Inflammatory macrophage (primary cell): ENCODE measurements at places on chromosomes 3 and 15.

- peak; percentile 89 for DNase-seq
Measured at GRCh38 chr15:41291065-41291631, 41.2 kb downstream of the OIP5 start.

- no peak for DNase-seq
Measured at GRCh38 chr15:68566377-68566954, 12.3 kb upstream of the CORO2B start.

DNA sequence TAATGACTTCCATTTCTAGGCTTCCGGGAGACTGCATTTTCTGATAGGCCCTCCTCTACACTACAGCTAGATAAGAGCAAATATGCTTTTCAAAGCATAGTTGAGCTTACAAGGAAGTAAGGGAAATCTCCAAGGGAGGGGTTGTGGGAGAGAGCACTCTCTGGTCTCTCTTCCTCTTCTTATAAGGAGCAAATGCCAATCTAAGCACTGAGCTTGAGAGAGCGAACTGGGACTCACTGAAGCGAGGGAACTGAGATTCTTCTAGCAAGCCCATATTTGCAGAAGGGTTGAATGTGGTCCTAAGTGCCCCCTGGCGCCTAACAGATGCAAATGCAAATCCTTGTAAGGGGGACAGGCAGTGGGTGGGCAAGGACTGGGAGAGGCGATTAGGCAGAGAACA is 164.8 kb downstream of the ERC2 start:
- peak; percentile 55 for DNase-seq

- peak; percentile 67 for DNase-seq
Measured at GRCh38 chr3:122745369-122746021, 48.1 kb downstream of the HSPBAP1 start.

DNA sequence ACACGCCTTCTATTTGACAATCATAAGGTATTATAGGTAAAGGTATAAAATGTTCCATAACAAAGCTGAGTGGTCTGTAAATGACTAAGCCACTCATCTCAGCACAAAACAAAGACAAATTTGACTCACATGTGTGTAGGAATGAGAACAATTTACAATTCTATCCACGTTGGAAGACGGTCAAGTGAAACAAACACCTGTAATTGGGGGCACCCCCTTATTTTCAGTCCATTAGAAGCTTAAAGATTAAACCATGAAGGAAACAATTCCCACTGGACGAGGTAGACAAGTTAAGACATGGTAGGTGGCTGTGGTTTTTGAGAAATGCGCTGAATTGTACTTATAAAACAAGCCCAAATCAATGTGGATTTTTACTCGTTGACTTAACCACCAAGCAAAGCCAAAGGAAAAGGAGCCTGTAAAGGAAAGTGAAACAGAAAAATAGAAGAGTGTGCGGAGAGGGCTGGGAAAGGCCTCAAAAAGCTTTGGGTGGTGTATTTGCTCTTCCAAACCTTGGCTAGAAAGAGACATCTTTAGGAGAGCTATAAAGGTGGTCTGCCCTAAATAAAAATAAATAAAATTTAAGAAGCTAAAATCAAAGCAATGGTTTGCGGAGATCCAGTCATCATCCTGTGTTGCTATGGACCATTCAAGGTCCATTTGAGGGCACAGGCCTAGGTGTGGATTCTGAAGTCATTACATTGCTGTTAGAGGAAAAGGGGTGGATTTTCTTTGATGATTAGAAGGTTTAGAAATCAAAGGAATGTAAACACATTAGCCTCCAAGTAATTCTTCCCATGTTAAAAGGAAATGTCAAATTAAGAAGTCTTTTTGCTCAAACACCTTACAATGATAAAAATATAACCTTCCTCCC is 135.0 kb downstream of the TFG start:
- no peak for DNase-seq

DNA sequence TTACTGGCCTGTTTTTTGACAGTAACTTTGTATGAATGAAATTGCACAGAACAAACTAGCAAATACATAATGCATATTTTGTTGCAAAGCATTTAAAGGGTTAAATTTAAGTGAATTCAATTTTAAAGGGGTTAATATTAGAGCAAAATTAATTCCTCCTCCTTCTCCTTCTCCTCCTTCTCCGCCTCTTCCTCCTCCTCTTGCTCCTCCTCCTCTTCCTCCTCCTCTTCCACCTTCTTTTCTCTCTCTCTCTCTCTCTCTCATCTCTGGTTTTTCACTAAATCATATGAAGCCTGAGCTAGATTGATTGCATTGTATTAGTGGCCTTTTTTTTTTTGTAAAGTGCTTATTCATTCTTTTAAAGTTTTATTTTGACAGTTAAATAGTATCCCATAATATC is 154.5 kb downstream of the THRB start:
- DNase-seq: no peak

DNA sequence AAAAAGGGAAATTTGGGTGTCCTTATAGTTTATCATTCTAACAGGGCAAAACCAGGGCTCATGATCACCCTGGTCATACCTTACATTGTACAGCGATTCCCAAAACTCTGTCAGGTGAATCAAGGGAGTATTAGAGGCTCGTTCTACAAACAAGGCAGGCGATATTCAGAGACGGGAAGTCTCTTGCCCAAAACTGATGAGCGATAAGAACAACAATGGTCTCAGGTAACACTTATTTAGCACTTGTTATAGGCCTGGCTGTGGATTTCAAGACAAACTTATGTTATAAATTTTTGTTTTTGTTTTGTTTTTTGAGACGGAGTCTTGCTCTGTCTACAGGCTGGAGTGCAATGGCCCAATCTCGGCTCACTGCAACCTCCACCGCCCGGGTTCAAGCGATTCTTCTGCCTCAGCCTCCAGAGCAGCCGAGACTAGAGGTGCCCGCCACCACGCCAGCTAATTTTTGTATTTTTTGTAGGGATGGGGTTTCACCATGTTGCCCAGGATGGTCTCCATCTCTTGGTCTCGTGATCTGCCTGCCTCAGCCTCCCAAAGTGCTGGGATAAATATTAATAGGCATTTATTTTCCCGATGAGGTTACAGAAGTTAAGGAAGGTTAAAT is 12.8 kb downstream of the BCL2L10 start:
- DNase-seq: no peak

DNA sequence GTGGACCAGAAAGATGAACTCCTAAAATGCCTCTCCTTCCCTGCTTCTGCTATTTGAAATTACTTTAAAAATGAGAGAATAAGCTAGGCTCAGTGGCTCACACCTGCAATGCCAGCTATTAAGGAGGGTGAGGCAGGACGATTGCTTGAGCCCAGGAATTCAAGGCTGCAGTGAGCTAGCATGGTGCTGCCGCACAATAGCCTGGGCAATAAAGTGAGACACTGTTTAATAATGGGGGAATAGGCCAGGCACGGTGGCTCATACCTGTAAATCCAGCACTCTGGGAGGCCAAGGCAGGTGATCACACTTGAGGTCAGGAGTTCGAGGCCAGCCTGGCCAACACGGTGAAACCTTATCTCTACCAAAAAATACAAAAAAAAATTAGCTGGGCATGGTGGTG is 271.1 kb downstream of the FOXP1 start:
- DNase-seq: no peak

DNA sequence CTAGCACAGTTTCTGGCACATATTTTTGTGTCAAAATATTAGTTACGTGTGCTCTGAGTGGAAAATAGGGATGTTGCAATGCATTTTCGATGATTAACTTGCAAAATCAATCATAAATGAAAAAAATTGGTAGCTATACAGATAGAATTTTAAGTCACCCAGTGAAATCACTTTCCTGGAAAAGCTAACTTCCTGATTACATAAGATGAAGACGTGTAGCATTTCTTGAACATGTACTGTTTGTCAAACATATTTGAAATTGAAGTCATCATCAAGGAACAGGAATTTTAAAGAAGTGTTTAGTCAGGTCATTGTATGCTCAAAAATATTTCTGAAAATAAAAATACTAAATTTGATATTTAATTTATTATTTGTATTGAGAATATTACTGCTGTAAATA is 977.7 kb downstream of the PLOD2 start:
- no peak for DNase-seq

GRCh38 chr15:67564021-67564967 is 21.8 kb downstream of the MAP2K5 start:
- DNase-seq: no peak

- DNase-seq: no peak
Measured at GRCh38 chr3:40985195-40985594, 214.1 kb upstream of the CTNNB1 start.

GRCh38 chr15:57865294-57865693 is 158.8 kb downstream of the POLR2M start:
- DNase-seq: no peak

GRCh38 chr3:183212565-183212964 is 40.5 kb upstream of the B3GNT5 start:
- peak; percentile 72 for DNase-seq

GRCh38 chr3:153028381-153028780 is 133.6 kb upstream of the RAP2B start:
- DNase-seq: peak; percentile 32

DNA sequence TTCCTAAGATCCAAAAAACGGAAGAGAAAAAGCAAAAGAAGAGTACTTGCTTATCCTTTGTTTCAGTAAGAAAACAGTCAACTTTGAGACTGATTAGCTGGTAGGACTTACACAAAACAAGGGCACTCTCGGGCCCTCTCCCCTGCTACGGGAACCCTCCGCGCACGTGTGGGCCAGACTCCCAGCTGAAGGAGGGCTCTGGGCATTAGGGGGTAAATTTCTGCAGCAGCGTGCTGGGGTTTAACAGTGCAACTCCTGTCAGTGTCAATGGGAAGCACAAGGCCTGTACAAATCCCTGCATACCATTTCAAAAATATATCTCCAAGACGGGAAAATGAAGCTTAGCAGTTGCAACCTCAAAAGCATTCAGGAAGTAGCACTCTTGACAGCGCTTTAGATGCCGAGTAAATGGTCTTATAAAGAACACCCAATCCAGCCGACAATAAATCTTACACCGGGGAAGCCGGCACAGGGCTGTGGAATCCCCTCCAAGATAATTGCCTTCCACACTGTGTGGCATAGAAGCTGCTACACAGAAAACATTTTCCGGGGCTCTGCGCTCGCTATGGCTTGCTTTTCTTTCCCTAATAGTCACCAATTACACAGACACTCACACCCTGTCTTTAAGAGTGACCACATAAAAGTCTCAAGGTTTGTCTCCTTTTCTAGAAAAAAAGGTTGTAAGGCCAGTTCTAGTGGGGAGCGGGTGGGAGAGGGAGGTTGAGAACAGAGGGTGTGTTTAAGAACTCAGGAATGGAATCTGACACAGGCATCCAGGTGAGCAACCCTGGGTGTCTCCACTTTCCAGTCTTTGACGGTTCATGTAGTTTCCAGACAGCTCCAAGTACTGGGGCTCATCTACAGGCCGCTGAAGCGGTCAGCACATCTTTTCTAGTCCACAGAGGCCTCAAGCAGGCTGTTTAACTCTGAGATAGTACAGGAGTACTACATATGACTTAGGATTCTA is 512.7 kb downstream of the FOXP1 start:
- no peak for DNase-seq

GRCh38 chr3:11944052-11944673 is 60.0 kb upstream of the SYN2 start:
- DNase-seq: peak; percentile 28

GRCh38 chr15:63381301-63382204 is at the start of gene CA12:
Gene CA12 (minus strand): TSS chr15:63381846. CDS start chr15:63381720, 126 bp downstream.
- DNase-seq: peak; percentile 42

GRCh38 chr3:161372321-161373260 is 1.3 kb upstream of the SPTSSB start:
- DNase-seq: no peak

GRCh38 chr3:45775571-45776300 is 20.6 kb downstream of the SLC6A20 start:
- DNase-seq: no peak

DNA sequence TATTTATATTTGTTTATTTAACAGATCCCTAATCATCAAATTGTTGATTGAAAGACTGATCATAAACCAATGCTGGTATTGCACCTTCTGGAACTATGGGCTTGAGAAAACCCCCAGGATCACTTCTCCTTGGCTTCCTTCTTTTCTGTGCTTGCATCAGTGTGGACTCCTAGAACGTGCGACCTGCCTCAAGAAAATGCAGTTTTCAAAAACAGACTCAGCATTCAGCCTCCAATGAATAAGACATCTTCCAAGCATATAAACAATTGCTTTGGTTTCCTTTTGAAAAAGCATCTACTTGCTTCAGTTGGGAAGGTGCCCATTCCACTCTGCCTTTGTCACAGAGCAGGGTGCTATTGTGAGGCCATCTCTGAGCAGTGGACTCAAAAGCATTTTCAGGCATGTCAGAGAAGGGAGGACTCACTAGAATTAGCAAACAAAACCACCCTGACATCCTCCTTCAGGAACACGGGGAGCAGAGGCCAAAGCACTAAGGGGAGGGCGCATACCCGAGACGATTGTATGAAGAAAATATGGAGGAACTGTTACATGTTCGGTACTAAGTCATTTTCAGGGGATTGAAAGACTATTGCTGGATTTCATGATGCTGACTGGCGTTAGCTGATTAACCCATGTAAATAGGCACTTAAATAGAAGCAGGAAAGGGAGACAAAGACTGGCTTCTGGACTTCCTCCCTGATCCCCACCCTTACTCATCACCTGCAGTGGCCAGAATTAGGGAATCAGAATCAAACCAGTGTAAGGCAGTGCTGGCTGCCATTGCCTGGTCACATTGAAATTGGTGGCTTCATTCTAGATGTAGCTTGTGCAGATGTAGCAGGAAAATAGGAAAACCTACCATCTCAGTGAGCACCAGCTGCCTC is 14.7 kb downstream of the THBS1 start:
- no peak for DNase-seq

DNA sequence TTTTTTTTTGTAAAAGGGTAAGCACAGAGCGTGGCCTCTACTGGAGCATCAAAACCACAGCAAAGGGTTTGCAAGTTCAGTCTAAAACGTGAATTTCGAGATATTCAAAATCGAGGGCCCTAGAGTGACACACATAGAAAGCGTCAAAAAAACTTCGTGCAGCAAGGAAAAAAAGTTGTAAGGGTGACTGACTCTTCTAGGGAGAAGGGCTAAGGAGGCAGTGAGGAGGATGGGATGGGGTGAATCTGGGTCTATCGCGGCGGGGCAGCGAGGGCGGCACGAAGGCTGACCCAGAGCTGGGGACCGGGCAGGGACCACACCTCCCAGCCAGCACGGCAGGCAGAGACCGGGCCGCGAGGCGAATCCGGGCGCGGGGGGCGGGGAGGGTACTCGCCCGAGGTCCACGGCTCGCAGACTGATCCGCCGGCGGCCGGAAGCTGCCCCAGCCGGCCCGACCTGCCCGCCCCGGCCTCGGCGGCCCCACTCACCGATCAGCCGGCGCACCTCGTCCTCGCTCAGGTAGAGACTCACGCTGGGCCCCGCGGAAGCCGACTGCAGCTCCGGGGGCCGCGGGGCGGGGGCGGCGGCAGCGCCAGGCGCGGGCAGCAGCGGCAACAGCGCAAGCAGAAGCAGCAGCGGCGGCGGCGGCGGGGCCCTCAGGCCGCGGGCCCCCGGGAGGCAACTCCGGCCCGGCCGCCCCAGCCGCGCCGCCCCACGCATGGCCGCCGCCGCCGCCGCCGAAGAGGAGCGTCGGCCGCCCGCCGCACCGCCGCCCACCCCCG is 533 bp downstream of the RYK start:
- peak; percentile 42 for DNase-seq

DNA sequence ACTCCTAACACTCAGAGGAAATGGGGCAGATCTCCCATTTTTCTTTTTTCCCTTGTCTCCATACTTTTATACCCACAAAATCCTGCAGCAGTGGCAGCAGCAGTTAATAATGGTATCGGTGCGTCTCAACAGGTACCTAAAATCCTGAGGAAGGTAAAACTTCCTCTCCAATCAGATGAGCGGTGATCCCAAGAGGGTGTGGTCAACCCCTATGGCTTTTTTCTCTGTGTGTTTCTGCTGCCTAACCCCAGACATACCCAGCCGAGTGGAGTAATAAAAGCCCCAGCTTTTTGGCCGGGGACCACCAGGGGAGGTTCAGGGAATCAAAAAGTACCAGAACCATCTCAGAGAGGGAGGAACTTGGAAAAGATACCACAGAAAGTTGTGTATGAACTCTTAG is 9.1 kb downstream of the GK5 start:
- DNase-seq: no peak
